ENCODE measurements at places on chromosomes 7 and 10. TPM values are rescaled to one million over a fixed set of nuclear protein-coding genes. Genes with fewer than 3 reads are reported as not detected.
A peak's percentile ranks its signal among the peaks of the same experiment; 100 is the strongest.

FLNC gene
- total RNA-seq = 0.38 TPM

- peak; percentile 20 for DNase-seq
- no peaks in the 10 kb centered on the region for H3K27me3 ChIP-seq
- H3K36me3 ChIP-seq = no peaks in the 10 kb centered on the region
- no peak overlapping the region for H3K4me3 ChIP-seq
- H3K27ac ChIP-seq = no peak overlapping the region
- peaks cover 30% of the 10 kb centered on the region for H3K4me1 ChIP-seq
Observed at GRCh38 chr7:75920431-75921161, 5.6 kb downstream of the POR start.

DNA sequence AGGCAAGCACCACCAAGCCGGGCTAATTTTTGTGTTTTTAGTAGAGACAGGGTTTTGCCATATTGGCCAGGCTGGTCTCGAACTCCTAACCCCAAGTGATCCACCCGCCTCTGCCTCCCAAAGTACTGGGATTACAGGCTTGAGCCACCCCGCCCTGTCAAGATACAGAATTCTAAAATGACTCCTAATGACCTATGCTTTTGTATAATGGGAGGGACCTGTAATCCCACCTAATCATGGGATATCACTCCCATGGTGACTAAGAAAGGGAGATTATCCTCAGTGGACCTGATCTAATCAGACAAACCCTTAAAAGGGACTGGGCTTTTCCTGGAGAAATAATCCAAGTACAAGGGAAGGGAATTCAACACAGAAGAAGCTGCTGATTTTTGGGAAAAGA, 28.8 kb downstream of the SAMD8 start:
- H3K4me3 ChIP-seq = no peak overlapping the region
- H3K27me3 ChIP-seq = no peaks in the 10 kb centered on the region
- peaks cover 3% of the 10 kb centered on the region for H3K4me1 ChIP-seq
- DNase-seq = no peak

GRCh38 chr7:99219185-99219767, 11.4 kb upstream of the KPNA7 start:
- H3K4me3 ChIP-seq = no peak overlapping the region
- peaks cover 7% of the 10 kb centered on the region for H3K4me1 ChIP-seq
- H3K36me3 ChIP-seq = no peaks in the 10 kb centered on the region

DNA sequence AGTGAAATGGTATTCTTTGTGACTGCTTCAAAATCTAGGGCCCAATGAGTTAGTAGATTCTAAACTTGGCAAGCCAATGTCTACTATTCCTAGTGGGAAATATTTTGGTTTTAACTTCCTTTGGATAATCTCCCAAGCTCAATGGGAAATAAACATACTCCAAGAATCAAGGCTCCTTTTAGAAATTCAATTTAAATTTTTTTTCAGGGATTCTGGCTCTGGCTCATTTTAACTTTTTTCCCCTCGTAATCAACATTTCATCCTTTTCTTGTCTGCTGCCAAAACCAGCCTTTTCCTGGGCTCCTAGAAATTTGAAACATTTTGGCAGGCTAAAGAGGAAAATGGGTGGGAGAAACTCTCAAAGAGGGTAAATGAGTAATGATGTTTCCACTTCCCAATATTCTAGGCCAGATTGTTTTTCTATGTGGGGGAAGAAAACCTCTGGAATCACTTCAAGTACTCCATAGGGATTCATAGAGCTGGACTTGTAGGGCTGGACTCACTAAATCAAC, 85.6 kb upstream of the AGR3 start:
- no peaks in the 10 kb centered on the region for H3K4me1 ChIP-seq
- DNase-seq = no peak
- no peak overlapping the region for H3K4me3 ChIP-seq
- no peaks in the 10 kb centered on the region for H3K27me3 ChIP-seq

DNA sequence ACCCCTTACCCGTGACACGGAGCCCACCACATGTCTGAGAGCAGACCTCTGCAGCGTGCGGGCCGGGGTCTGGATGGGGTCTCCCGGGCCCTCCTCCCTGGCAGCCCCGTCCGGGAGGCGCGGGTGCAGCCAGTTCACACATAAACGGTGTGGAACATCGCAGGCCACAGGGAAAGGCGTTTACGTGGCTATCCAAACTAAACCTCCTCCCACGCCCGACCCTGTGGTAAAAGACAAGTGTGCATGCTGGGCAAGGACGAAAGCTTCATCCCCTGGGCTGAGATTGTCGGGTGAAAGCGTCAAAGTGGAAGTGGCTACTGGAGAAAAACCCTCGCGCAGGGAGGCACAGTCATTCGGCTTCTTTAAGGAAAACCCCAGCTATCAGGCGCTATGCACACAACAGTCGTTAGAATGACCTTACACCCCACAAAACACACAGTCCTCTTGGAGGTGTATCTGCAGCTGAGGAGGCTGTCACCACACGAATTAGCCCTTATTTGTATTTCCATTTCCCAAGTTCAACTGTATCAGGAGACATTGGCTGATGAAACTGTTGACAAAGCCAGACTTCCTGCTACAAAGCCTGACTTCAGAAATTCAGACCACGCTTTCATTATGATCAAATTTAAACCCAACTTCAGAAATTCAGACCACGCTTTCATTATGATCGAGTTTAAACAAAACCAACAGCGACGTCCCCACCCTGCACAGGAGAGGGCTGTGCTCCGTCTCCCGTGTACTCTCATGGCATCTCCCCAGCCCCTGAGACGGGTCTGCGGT, 15.3 kb downstream of the GPER1 start:
- H3K27ac ChIP-seq = no peak overlapping the region
- H3K36me3 ChIP-seq = peaks cover 4% of the 10 kb centered on the region
- H3K4me1 ChIP-seq = peaks cover 15% of the 10 kb centered on the region
- no peaks in the 10 kb centered on the region for H3K27me3 ChIP-seq
- H3K4me3 ChIP-seq = peak overlapping the region; percentile 4

UPK3B gene
- 4.6 TPM for total RNA-seq

DNA sequence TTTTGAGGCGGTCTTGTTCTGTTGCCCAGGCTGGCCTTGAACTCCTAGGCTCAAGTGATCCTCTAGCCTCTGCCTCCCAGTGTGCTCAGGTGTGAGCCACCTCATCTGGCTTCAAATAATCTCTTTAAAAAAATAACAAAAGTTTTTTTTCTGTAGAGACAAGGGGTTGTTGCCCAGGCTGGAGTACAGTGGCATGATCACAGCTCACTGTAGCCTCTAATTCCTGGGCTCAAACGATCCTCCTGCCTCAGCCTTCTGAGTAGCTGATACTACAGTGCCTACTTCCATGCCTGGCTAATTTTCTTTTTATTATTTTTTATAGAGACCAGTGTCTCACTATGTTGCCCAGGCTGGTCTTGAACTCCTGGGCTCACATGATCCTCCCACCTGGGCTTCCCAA, 11.7 kb downstream of the FOXK1 start:
- peaks cover 1% of the 10 kb centered on the region for H3K36me3 ChIP-seq
- peaks cover 12% of the 10 kb centered on the region for H3K4me1 ChIP-seq
- no peaks in the 10 kb centered on the region for H3K27me3 ChIP-seq
- H3K4me3 ChIP-seq = no peak overlapping the region
- H3K27ac ChIP-seq = no peak overlapping the region
- no peak for DNase-seq

- no peak overlapping the region for H3K27ac ChIP-seq
- no peaks in the 10 kb centered on the region for H3K4me1 ChIP-seq
Observed at GRCh38 chr7:31487071-31487470, 26.8 kb upstream of the ITPRID1 start.

GRCh38 chr10:75569506-75569905, 138.1 kb downstream of the LRMDA start:
- no peaks in the 10 kb centered on the region for H3K27me3 ChIP-seq
- no peaks in the 10 kb centered on the region for H3K36me3 ChIP-seq
- DNase-seq = no peak

- H3K27me3 ChIP-seq = no peaks in the 10 kb centered on the region
- no peaks in the 10 kb centered on the region for H3K4me1 ChIP-seq
- no peaks in the 10 kb centered on the region for H3K36me3 ChIP-seq
- no peak overlapping the region for H3K4me3 ChIP-seq
- no peak overlapping the region for H3K27ac ChIP-seq
Observed at GRCh38 chr10:104922810-104923209, 281.7 kb downstream of the SORCS3 start.

DNA sequence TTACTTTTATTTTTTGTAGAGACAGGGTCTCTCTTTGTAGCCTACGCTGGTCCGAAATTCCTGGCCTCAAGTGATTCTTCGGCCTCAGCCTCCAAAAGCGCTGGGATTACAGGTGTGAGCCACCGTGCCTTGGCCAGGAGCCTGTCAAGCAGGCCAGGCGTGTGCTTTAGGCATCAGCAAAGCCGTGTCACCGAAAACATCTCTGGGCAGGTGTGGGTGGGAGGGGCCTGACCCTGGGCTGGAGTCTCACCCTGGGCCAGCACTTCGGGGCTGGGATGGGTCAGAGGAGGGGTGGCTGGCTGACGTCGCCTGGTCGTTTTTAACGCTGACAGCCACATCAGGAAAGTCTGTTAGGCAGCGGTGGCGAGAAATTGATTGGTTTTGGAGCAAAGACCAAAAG, 80.9 kb downstream of the UNCX start:
- H3K27me3 ChIP-seq = peaks cover 24% of the 10 kb centered on the region
- H3K4me1 ChIP-seq = no peaks in the 10 kb centered on the region
- no peaks in the 10 kb centered on the region for H3K36me3 ChIP-seq
- no peak overlapping the region for H3K27ac ChIP-seq
- no peak for DNase-seq

DNA sequence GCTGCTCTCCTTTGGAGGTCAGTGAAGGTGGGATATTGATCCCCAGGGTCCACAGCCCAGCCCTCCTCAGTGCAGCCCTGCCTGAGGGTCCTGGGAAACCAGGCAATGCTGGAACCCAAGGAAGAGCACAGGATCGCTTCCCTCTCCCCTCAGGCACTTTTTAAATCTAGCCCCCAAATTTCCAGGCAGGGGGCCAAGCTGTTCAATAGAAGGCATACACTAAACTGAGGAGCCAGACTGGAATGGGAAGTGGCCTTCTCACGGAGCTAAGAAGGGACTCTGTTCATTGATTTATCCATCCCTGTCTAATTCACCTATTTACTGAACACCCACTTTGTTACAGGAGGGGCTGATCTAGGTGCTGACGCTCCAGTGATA, 60.3 kb downstream of the GLI3 start:
- no peak for DNase-seq
- H3K4me1 ChIP-seq = no peaks in the 10 kb centered on the region
- H3K36me3 ChIP-seq = no peaks in the 10 kb centered on the region
- H3K27me3 ChIP-seq = no peaks in the 10 kb centered on the region
- H3K4me3 ChIP-seq = no peak overlapping the region

DNA sequence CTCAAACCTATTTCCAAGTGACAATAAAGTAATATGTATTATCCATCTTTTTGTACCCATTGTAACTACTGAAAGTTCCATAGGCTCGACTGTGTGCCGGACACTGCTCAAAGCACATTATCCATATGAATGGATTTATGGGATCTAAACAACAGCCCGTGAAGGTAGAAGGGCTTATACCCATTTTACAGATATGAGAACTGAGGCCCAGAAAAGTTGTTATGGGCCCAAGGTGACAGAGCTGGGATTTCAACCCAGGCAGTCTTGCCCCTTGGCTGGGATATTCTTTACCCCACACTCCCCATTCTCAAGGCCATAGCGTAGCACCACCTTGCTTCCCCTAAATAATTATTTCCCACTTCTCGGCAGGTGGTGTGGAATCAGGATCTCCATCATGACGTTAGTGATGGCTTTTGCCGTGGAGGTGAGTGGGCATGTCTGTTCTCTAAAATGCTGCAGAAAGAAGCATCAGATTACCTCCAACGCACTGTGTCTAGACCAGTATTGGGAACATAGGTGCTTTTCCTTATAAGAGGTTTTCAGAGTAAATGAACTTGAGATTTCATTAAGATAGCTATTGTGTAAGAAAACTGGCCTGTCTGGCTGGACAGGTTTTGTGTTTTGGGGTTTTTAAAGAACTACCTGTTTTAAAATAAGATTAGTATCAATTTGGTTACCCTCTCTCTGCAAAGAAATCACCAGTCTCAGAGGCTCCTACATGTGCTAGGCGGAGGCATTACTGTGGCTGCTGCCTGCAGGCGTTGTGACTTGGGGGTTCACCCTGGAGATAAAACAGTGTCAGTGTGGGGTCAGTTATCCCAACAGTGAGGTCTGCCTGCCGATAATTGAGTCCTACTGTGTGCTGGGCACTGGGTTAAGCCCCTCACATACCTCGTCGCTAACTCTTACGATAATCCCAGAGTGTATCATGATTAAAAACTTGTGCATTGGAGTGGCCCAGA, 85.1 kb upstream of the SDK1 start:
- DNase-seq = no peak
- H3K4me3 ChIP-seq = no peak overlapping the region
- H3K4me1 ChIP-seq = no peaks in the 10 kb centered on the region
- no peak overlapping the region for H3K27ac ChIP-seq

GRCh38 chr10:810351-810846, 120.9 kb upstream of the DIP2C start:
- H3K27ac ChIP-seq = no peak overlapping the region
- H3K4me3 ChIP-seq = no peak overlapping the region
- DNase-seq = no peak
- H3K36me3 ChIP-seq = peaks cover 15% of the 10 kb centered on the region
- H3K4me1 ChIP-seq = no peaks in the 10 kb centered on the region

- H3K27me3 ChIP-seq = peaks cover 4% of the 10 kb centered on the region
- H3K4me1 ChIP-seq = no peaks in the 10 kb centered on the region
- no peak overlapping the region for H3K4me3 ChIP-seq
- no peak overlapping the region for H3K27ac ChIP-seq
- no peaks in the 10 kb centered on the region for H3K36me3 ChIP-seq
Observed at GRCh38 chr7:94045581-94045980, 41.4 kb upstream of the BET1 start.

- DNase-seq = no peak
- H3K27ac ChIP-seq = no peak overlapping the region
- H3K27me3 ChIP-seq = no peaks in the 10 kb centered on the region
Observed at GRCh38 chr7:159119026-159119741, 25.5 kb downstream of the VIPR2 start.

GRCh38 chr10:133236401-133237240, 1.0 kb upstream of the VENTX start:
- no peak overlapping the region for H3K27ac ChIP-seq
- peaks cover 4% of the 10 kb centered on the region for H3K27me3 ChIP-seq
- no peak for DNase-seq
- H3K4me3 ChIP-seq = no peak overlapping the region

SHH gene
- not detected for total RNA-seq

GRCh38 chr10:17229967-17230682, 2.1 kb downstream of the VIM start:
- peaks cover 53% of the 10 kb centered on the region for H3K4me1 ChIP-seq
- H3K27me3 ChIP-seq = no peaks in the 10 kb centered on the region
- peak overlapping the region; percentile 97 for H3K27ac ChIP-seq

NPFFR1 gene
- total RNA-seq = not detected

CHAT gene
- not detected for total RNA-seq

All from T-cell (primary cell).